Stimulated activated CD8-positive, alpha-beta memory T cell treated with anti-CD3 and anti-CD28 coated beads, Interleukin-4, amount 100 ng/mL, for 1 hour (primary cell): ENCODE measurements at places on chromosomes 7 and 10.

GRCh38 chr7:122525355-122525754 lies 173.6 kb downstream of the RNF133 start:
- no peak for DNase-seq

DNA sequence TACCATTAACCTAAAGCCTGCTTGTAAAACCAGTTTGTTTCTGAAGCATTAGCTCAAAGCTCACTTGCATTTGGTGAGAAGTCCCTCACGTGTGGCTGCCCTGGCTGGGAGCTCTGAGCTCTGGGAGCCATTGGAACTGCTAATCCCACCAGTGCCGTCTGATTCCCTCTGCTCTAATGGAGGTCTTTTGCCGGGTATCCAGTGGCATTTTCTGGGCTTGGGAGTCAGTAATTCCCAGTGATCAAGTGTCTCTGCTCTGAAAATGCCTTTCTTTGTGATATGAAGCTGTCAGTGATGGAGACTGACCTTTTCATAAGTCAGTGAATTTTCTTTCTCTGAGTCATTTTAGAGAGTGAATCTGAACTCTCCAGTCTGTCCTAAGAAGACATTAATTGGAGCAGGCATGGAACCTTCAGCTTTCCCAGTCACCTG lies 36.9 kb upstream of the FAM20C start:
- DNase-seq: no peak

DNA sequence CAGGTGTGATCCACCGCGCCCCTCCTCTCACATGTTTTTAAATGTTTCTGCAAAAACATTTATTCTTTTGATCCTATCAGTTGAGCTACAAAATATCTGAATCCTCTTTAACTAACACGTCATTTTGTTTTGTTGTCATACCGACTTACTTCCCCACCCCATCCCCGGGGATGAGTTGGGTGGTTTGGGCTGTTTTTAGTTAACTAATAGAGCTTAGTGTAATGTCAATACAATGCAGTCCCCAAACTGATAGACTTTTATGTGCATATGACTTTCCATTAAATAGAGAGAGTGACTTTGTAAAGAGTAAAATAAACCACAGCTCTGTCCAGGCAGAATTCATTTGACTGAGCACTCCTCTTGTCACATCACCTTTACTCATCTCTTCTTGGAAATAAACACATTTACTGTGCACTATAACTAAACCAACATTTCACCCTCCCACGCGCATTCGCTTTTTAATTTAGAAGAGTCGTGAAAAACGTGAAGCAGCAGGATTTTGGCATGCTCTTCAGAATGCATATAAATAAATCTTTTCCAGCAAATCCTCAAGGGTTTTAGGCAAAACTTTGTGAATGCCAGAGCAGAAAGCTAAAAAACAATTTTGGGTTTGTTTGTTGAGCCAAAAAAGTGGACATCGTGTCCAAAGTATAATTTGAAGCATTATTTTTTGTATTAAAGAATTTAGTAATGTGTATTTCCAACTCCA lies 187.4 kb upstream of the MGMT start:
- no peak for DNase-seq

GRCh38 chr7:31076641-31077310 lies 24.7 kb downstream of the ADCYAP1R1 start:
- no peak for DNase-seq

- no peak for DNase-seq
These were observed 66.8 kb downstream of the ADAM12 start for GRCh38 chr10:126321440-126321839.

DNA sequence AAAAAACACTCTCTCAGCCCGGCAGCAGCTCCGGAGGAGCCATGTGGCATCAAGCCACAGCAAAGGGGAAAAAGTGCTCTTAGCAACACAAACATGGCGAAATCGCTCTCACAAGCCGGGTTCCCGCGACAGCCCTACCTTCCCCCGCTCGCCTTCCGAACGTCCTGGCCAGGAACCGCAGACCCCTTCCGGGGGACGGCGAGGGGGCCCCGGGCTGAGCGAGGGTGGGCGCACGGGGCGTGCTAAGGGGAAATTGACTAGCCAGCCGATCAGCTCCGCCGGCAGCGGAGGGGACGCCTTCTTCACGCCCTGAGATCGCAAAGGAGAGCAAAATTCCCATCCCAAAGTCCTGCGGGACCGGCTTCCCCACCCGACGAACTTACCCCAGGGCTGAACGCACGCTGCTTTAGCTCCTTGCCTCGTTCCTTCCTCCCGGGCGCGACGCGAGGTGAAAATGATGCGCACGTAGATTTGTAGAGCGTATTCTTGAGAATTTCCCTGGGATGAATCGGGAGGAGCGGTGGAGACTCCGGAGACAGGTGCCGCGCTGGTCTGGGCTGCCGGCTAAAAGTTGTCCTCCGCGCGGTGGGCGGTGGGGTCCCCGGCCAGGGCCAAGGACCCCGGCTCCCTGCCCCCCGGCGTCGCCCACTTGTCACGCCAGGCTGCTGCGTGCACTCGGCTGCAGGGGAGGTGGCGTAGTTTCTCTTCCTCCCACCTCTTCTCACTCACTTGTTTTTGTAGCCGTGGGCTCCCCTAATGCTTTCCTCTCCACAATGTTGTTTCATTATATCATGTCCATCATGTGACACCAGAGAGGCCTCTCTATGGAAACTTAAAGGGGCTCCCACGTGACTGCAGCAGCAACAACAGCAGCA lies 220.1 kb upstream of the MKLN1 start:
- no peak for DNase-seq

- no peak for DNase-seq
These were observed 72.6 kb upstream of the FHIP2A start for GRCh38 chr10:114749014-114749413.

GRCh38 chr10:133144771-133145170 lies 15.2 kb upstream of the KNDC1 start:
- DNase-seq: no peak

DNA sequence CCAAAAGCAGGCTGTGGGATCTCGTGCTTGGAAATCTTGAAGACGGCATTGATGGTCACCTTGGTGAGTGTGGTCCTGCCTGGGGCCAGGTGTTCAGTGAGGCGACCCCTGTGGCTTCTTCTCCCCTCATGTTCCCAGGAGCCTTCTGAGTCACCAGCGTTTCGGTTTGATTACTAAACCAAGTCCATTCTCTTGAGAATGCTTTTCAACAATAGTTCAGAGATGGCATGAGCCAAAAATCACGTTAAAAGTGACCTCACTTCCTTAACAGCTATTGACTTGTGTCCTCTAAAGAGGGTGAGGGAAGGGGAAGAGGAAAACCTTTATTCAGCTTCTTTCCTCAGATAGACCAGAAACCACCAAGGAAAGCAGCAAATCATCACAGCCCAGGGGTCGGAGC lies 315.2 kb downstream of the GATA3 start:
- no peak for DNase-seq
